ENCODE measurements at places on chromosomes 6 and 20.

DNA sequence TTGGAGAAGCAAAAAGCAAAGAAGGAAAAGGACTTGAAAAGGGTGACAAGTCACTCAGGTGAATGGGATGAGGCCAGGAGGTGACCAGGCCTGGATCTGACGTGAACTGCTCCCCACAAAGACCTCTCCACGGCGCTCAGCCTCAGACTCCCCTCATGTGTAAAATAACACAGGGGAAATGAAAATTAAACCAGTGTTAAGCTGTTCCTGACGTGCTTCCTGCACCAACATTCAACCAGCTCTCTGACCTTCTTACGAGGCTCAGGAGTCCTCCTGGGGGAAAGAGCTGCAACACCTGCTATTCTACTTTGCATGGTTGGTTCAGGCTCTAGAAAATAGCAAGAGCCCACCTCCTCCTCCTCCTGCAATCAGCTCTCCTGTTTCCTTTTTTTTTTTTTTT, 256.7 kb downstream of the ATXN1 start:
- no peak for DNase-seq

DNA sequence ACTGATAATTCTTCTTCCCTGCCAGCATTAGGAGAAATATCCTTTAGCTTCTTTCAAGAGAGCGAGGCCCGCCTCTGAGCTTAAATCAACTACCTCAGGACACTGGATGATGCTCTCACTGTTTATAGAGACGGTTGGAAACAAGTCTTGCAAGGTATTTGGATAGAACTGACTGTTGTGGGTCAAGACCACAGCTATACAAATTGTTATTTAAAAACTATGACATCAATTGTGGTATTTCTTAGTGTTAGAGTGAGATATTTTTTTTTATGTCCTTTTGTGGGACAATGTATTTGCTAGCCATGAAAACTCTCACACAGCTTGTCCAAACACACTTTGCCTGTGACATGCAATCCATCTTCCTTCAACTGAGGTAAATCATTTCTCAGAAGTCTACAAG, 136.3 kb upstream of the PHACTR1 start:
- DNase-seq, result no peak

GRCh38 chr6:55902796-55903195, 27.4 kb upstream of the BMP5 start:
- DNase-seq, result no peak

GRCh38 chr6:107179004-107179403, 63.7 kb upstream of the BEND3 start:
- DNase-seq, result no peak

GRCh38 chr6:95923518-95923917, 92.3 kb upstream of the FUT9 start:
- no peak for DNase-seq

DNA sequence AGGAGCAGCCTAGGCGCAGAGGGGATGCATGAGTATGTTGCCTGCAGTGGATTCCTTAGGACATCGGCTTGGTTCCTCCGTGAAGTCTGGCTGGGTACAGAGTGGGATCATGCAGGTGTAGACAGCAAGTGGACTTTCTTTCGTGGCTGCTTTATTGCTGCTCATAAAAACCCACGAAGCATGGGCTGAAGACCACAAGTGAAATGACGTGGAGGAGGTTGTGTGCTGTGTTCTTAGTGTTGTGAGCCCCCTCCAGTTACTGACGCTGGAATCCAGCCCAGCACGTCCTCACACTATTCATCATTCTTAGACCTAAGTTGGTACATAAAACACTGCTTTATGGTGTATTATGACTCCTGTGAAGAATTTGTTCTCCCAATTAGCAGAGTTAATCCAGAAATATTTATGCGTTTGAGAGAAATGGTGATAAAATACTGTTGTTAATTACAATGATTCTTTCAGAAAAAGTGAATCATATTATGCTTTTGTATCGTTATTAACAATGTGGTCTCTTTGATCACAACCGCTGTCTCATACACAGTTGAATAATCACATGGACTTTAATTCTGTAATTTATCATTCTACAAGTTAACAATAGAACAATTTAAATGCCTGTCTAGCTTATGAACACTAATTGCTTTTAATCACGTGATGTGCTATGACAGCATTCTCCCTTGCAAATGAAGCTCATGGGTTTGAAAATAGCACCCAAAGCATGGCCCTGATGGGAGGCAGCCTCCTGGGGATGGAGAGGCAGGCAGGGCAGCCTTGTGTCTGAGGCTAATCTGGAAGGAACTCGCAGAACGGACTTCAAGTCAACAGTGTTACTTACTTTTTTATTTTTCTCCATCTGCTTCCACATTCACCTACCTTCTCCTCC, 233.9 kb upstream of the SYNDIG1 start:
- no peak for DNase-seq

DNA sequence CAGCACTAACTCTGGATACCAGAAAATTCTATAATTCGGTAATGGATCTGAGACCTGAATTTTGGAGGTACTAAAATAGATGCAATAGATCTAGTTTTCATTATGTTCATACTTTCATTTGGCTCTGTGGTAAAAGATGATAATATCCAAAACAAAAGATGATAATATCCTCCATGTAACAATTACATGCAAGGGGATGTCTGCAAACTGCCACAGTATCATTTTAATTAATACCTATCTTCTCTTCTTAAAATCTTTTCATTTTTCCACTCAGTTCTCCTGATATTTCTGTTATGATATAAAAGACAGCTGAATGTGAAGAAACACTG, 15.6 kb downstream of the BTN2A1 start:
- no peak for DNase-seq

DNA sequence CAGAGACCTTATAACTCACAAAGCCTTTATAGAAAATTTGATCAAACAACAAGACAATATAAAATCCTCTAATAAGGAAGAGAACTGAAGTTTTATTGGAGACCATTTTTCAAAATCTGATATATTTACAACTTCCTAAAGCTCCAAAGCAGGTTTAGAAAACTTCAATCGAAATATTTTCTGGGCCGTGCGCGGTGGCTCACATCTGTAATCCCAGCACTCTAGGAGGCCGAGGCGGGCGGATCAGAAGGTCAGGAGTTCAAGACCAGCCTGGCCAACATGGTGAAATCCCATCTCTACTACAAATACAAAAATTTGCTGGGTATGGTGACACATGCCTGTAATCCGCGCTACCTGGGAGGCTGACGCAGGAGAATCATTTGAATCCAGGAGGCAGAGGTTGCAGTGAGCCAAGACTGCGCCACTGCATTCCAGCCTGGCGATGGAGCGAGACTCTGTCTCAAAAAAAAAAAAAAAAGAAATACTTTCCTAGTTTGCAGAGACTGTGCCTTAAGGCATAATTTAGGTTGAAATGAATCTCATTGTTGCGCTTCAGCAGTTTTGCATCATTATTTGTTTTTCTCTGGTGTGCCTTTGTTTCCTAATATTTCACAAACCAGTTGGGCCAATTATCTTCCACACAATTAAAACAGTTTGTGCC, 60.6 kb upstream of the ASIP start:
- DNase-seq, result no peak

DNA sequence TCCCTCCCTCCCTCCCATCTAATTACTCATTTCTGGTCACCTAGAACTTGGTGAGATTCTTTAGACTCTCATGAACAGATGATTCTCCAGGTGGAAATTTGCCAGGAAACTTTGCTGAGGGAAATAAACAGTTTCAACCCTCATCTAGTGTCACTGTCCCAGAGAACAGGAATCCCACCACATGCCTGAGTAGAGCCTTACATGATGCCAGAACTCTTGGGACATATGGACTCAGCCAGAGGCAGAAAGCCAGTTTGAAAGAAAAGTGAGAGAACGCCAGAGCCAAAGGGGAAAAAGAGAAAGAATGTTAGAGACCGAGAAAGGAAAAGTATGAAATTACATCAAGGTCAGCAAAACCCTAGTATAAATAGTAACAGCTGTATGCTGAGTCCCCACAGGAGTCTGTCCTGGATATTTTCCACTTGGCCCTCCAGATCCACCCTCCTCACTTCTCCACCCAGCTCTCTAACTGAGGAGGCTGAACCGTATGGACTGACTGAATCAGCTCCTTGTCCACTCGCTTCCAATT, 127.5 kb upstream of the COL21A1 start:
- no peak for DNase-seq

DNA sequence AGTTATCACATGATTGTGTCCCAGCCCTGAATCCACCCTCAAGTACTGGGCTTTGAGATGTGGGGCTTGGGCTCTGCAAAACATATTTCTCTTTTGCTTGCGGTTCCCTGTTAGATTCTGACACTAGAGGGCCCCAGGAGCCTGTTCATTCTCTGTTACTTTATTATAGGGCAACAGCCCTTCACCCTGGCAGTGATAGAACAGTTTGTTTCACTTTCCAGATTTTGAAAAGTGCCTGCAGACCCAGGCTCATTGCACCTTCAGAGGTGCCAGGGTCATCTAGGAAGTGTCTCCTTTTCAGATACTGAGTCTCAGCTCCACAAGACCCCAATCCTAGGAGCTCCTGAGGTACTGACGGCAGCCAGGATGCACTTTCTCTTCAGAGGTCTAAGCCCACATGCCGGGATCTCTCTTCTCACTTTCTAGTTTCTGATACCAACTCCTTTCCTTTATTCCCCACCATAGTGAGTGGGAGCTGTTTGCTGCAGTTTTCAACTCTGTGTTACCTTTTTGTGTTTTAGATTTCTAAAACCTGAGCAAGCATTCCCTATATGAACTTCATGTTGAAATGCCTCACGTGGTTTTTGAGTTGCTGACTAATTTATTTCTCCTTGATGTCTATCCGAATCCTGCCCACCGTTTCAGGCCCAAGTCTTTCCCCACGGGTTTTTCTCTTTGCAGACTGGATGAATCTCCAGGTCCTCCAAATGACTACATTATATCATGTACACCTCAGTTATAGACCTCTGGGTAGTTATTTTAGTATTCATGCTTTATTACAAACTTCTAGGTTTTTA, 10.9 kb downstream of the ABT1 start:
- DNase-seq, result peak; percentile 42

DNA sequence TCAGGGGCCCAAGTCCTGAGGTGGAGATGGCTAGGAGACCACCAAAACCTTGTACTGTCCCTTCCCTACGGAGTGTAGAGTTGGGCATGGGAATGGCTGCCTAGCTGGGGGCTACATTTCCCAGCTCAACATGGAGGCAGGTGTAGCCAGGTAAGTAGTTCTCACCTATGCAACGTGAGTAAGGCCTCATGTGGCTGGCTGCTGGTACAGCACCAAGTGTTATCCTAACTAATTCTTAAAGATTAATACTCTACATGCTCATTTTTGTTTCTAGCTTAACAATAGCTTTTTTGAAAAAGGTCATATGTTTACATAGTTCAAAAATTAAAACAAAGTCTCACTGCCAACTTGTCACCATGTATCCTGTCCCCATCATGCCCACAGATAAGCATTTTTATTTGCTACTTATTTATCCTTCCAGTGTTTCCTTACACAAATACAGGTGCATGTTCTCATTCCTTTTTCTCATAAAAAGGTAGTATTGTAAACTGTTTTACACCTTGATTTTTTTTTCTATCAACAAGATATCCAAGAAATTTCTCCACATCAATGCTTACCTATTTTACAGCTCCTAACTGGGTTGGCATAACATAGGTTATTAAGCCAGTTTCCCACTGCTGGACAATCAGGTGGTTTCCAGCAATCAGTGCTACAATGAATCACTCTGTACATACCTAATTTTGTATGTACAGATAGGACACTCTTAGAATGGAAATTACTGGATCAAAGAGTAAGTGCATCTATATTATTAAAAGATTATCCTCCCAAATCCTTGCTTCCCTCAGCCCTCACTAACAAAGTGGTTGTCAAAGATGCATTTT, 25.5 kb downstream of the ABHD12 start:
- no peak for DNase-seq

GRCh38 chr6:31948753-31949413, 3.0 kb downstream of the CFB start:
- DNase-seq, result no peak

- DNase-seq, result no peak
Measured at GRCh38 chr6:53042112-53042511, 23.1 kb upstream of the FBXO9 start.

DNA sequence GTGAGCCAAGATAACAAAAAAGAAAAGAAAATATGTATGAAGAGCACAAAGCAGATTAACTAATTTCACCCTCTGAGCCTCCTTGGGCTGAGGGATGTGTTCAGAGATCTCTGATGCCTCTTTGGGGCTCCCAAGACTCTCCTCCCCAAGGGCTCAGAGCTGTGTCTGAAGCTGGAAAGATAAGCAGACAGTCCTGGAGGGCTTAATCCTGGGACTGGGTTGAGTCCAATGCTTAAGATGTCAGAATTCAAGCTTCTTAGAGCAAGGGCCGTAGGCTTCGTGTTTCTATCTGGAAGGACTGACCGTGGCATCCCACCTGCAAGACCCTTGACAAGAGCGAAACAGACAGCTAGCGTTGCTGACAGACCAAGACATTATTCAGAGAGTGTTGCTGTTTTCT, 229.0 kb downstream of the ZMYND8 start:
- DNase-seq, result no peak

- no peak for DNase-seq
Measured at GRCh38 chr6:14824060-14824459, 421.8 kb upstream of the JARID2 start.

DNA sequence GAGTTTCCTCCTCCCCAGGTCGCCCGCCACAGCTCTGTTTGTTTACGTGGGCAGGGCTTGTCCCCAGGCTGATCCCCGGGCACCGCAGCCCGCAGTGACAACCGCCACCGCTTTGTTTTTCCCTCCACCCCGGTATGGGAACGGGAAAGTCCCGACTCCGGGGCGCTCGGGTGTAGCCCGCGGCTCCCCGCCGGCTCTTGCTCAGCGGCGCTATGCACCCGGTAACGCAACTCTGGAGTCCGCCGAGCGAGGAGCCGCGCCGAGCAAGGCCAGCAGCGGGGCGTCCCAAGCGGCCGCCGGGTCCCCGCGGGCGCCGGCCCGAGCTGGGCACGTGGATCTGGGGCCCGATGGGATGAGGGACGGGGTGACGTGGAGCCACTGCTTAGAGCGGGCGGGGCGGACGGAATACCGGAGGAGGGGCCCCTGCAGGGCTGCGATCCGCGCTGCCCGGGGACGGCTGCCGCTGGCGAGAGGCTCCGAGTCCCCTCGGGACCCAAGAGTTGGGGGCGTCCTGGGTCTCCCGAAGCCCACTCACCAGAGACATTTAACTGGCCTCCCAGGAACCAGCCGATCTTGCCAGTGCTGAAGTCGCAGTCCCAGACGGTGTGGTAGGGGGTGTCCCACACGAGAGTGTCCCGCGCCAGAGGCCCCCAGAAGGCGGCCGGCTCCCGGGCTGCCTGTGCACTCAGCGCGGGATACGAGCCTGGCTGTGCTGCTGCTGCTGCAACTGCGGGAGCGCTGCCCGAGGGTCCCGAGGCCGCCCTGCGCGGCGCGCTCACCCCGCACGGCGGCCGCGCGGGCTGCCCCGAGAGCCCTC, 497 bp downstream of the ACSS1 start:
- DNase-seq, result peak; percentile 60

- peak; percentile 88 for DNase-seq
Measured at GRCh38 chr6:33288921-33289783, at the start of the genes PFDN6 and WDR46. PFDN6 (plus strand) TSS chr6:33289601; CDS start chr6:33289857, 256 bp downstream. WDR46 (minus strand) TSS chr6:33289239; CDS start chr6:33289170, 69 bp downstream.

All from stimulated activated naive CD4-positive, alpha-beta T cell (primary cell).